Fibroblast of mammary gland (primary cell): ENCODE measurements at places on chromosomes 4 and X.
A peak's percentile ranks its signal among the peaks of the same experiment; 100 is the strongest.

DNA sequence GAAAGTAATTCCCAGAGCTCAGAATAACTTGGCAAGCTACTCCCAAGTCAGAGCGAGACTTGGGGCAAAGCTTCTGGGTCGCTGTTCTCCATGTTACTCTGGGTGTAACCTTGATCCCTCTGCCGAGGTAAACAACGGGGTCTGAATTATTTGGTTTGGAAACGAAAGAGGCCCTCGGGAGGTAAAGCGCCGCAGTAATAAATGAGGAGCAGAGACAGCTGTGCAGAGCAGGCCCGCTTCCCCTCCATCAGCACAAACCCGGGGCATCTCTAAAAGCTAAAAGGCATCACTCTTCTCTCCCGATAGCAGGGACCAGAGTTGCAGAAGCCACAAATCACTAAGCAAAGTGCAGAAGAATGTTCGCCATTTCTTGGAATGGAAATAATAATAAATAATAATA is 561.5 kb downstream of the BCOR start:
- no peak for DNase-seq

DNA sequence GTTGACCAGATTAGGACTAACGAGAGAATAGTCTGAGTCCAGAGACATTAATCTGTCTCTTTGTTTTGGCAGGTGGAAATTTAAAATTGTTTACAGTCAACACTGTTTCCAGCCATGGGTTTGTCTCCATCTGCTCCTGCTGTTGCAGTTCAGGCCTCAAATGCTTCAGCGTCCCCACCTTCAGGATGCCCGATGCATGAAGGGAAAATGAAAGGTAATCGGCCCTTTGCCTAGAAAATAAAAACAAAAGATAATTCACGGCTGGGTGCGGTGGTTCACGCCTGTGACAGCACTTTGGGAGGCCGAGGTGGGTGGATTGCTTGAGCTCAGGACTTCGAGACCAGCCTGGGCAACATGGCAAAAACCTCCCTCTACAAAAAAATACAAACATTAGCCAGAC is 815 bp downstream of the HCCS start:
- DNase-seq, result no peak

DNA sequence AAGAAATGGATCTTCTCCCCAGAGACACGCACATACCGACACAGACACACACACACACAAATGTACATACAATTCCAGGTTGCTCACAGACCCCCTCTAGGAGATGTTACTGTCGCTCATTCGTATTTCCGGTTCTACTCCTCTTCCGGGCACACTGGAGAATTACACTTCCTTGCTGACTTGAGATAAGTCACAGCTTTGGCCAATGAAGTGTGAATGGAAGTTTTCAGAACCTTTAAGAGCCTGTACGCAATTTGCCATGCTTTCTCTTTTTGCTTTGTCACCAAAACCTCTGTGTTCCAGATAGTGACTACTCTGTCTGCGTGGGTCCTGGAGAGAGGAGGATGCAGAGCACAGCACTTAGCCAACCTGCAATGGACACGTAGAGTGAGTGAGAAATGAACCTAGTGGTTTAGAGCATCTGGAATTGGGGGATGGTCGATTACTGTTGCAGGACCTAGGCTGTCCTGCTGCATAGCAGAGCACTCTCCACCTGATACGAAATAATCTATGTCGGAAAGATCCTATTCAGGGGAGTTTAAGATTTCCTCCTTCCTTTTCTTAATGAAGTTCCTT is 239.5 kb upstream of the TET2 start:
- DNase-seq, result no peak

GRCh38 chr4:152831416-152831815 is 51.7 kb downstream of the ARFIP1 start:
- no peak for DNase-seq

GRCh38 chr4:165222651-165222994 is 15.3 kb downstream of the KLHL2 start:
- DNase-seq, result peak; percentile 61

GRCh38 chrX:13051529-13052172 is 7.2 kb upstream of the FAM9C start:
- DNase-seq, result no peak

DNA sequence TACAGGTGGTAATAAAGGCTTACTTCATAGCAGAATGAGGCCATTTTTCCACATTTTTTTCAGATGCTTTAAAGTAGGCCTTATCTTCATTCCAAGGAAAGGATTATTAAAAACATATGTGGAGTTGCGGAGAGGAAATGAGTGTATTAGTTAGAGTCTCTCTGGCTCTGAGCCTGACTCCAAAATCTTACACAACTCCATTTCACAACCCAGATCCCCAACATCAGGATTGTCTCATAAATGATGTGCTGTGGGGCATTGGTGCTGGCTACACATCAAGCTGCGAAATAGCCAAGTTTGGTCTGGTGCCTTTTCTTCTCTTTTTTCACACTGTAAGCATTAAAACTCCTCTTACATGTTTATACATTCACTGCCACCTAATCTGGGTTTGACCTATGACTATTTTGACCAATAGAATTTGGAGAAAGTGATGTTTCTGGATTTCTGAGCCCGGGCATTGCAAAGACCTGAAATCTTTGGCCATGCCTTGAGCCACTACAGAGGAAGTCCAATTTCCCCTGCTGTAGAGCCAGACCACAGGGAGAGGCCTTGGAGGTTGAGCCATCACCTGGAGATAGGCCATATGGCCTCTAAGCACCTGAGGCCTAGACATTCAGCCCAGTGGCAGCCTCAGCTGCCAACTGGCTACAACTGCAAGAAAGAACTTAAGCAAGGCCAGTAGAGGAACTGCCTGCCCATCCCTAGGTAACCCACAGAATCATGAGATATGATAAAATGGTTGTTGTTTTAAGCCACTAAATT is 16.7 kb upstream of the SOD3 start:
- DNase-seq, result peak; percentile 99

GRCh38 chr4:120314969-120315368 is 248.3 kb upstream of the MAD2L1 start:
- no peak for DNase-seq

GRCh38 chr4:110197529-110198042 is 829 bp downstream of the ELOVL6 start:
- peak; percentile 34 for DNase-seq

GRCh38 chrX:42079968-42080367 is 156.6 kb upstream of the CASK start:
- DNase-seq, result no peak

DNA sequence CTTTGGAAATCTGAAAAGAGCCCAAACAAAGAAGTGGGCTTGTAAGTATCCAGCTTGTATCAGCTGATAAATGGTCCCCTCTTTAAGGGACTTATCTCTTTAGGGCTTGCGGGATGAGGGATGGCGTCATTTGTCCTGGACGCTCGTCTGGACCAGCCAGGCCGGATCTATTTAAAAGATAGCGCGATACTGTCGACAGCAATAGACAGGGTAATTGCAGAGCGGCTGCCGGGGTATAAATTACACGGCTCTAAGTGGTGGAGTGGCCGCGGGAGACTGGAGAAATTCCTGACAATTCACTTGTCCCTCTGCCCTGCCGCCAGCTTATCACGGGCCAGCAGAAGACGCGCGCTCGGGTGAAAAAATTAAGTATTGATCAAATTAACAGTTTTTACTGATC is 90.7 kb downstream of the FAM53A start:
- no peak for DNase-seq

- no peak for DNase-seq
Measured at GRCh38 chrX:40169193-40170101, 71.7 kb upstream of the BCOR start.

- no peak for DNase-seq
Measured at GRCh38 chr4:165783626-165784025, 89.4 kb upstream of the TLL1 start.

DNA sequence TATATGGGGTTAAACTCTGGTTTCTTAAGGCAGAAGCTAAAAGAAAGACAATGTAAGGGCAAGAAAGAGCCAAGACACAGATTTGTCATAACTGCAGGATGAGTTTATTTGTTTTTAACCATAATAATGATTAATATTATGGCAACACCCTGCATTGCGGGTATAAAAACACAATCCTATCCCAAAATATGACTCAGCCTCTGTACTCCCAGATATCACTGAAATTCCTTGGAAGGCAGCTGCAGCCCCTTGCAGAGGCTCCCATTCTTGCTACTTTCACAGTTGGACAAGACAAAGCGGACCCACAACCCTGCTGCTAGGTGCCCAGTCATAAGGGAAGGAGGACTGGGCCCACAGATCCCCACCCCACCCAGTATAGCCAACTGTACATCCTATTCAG is 20.4 kb upstream of the FGF16 start:
- DNase-seq, result peak; percentile 68

GRCh38 chr4:99594818-99595217 is 20.2 kb downstream of the MTTP start:
- no peak for DNase-seq

DNA sequence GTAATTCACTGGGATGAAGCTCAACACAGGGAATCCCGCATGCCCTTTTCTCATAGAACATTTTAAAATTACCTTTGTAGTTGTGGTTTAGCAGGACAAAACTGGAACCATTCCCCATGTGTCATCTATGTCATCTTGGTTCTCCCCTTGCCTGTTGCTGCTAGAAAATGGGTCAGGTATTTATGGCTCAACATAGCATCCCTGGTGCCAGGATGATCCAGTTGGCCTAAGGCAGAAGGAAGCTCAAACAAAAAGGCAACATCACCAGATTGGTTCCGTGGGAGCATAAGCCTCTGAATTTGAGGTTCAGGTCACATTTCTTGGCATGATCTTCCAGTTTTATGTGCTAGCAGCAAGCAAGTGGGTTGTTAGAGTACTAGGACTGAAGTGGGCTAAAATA is 552.6 kb upstream of the BOD1L1 start:
- DNase-seq, result no peak

GRCh38 chrX:94492541-94492940 is 818.5 kb downstream of the FAM133A start:
- DNase-seq, result no peak

DNA sequence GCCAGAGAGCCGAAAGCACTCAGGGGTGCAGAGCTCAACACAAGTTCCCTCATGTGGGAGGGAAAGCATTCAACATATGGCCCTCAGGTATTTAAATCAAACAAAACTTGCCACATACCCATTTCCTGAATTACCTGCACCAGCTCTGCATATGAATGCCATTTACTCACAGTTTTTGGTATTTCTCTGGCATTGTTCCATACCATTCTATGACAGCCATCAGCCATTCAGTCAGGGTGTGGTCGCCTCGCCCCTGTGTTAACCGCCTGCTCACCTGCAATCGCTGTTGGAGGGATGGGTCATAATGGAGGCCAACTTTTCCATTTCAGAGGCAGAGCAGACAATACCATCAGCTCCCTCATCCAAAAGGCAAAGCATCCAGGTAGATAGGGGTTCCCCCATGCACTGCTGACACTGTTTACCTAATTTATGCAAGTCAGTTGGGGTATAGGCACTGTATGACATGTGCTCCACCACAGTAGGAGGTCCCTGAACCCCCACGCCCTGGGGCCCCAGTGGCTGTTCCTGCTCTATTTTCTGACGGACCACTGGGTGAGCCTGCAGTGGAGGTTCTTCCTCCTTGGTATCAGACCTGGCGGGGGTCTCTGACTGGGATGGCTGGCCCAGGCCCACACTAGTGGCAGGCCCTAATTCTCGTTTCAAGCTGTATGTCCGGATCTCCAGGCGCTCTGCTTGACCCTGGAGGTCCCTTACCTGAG is 227.1 kb downstream of the ADGRL3 start:
- DNase-seq, result no peak

DNA sequence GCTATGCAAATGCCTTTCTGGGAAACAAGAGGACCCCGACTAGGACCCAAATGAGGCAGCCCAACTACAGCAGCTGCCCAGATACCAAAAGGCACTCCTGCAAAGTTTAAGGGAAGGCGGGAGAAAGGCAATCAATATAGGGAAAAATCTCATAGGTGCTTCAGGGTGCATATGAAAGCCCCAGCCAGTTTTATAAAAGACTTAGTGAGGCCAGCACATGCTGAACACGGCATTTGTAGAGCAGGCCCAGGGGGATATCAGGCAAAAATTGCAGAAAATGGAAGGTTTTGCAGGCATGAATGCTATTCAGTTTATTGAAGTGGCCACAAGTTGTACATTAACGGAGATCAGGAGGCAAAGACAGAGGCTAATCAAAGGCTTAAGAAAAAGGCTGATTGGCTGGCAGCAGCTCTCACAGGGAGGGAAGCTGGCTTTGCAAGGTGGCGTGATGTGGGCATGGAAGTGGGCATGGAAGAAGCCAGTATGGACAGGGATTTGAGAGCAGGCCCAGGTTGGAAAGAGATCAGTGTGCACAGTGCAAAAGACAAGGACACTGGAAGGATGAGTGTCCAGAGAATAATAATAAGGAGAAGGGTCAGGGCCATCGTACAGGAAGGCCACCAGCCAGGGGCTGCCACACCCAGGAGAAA is 37.7 kb upstream of the UGT2B7 start:
- no peak for DNase-seq

DNA sequence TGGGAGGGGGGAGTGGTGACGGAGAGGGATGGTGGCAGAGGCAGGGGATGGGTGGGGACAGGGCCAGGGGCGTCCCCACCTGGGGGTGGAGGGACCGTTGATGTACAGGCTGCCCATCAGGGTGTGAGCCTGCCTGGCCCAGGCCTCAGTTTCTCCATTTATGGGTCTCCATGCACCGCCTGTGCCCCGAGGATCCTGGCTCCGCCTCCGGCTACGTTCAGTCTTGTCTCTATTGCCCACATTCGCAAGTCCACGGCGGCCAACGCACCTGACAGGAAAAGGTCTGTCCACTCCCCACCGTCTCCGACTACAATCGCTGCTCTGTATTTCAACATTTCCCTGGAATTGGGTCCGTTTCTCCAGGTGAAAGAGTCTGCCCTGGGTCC is 96.3 kb upstream of the NKX1-1 start:
- no peak for DNase-seq

DNA sequence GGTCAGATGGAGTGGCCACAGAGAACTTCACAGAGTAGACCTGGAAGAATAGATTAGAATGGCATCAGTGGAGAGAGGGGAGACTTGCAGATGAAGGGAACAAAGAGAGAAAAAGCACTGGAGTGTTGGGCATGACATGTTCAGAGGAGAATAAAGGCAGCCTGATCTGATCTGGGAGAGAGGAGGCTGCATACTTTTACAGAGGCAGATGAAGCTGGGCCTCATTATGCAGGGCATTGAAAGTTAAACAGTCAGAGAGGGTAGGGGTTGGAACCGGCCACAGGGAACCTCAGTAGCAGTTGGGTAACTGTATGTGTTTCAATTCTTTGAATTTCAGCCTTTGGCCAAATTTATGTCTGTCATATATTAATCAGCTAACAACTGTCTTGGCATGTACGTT is 61.2 kb downstream of the SH3BGRL start:
- DNase-seq, result no peak

DNA sequence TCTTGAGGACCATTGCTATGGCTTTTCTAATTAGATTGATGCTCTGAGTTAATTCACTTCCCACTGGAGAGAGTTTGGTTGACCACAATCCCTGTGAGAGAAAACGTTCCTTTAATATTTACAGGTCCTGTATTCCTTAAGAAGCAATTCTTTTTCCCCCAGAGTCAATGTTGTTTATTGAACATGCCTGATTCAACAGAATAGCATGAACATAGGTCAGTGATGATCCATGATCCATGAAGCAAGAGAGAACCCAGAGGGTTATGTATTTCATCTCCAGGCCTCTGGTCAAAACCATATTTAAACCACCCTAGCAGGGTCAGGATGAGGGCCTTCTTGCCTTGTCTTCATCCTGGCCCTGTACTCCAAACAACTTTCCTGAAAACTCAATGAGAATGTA is 39.4 kb upstream of the EFHC2 start:
- peak; percentile 44 for DNase-seq
